Stimulated activated CD8-positive, alpha-beta memory T cell treated with anti-CD3 and anti-CD28 coated beads, Interleukin-2, amount 100 ng/mL, for 1 hour (primary cell): ENCODE measurements at places on chromosomes 4 and X.

GRCh38 chrX:129984111-129984958 is 1.9 kb downstream of the BCORL1 start:
- DNase-seq = no peak

- DNase-seq = no peak
Measured at GRCh38 chrX:153547195-153547594, 29.8 kb downstream of the ATP2B3 start.

GRCh38 chrX:4971646-4972045 is 1257.0 kb downstream of the NLGN4X start:
- no peak for DNase-seq

- no peak for DNase-seq
Measured at GRCh38 chr4:73258436-73258685, 237 bp downstream of the ANKRD17 start.

DNA sequence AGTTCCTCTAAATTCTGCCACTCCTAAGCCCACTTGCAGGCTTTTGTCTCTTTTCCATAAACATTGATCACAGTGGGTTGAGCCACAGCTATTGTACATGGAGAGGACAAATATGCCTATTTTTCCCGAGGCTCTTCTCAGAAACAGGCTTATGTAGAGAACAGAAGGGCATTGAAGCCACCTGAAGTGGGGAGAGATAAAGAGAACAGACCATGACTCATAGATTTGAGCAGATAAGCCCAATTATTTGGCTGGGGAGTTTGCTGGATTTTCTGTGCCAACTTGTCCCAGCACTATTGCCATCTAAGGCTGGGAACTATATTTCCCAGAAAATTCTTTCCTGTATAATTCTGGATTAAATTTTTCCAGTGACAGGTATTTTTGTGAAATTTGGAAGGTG is 446.1 kb upstream of the RPS6KA3 start:
- DNase-seq = no peak

- DNase-seq = no peak
Measured at GRCh38 chr4:113838460-113838859, 76.9 kb upstream of the CAMK2D start.

DNA sequence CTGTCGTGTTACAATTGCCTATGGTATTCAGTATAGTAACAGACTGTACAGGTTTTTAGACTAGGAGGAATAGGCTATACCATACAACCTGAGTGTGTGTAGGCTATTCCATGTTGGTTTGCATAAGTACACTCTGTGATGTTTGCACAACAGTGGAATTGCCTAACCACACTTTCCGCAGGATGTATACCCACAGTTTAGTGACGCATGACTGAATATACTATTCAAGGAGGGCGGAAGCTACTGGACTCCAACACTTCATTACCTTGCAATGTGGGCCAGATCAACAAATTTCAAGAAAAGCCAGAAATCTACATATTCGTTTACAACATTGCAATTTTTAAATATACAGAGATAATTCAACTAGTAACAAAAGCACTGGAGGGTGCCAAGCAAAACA is 317.2 kb downstream of the PDGFC start:
- DNase-seq = no peak

DNA sequence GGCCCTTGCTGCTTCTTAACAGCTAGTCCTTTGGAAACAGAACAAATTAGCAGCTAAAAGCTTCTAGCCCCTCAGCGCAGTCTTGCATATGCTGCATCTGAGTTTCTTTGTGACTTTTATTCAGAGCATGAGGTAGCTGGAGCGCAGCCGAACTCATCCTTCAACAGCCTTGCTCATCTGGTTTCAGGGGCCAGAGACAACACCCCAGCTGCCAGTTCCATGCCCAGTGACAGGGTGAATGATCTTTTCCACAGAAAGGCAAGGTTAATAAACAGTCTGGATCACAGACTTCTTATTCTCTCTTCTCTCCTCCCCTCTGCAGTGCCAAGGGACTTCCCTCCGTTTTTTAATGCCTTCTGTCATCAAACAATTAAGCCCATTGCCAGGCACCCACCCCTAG is 216.6 kb upstream of the INTU start:
- no peak for DNase-seq

DNA sequence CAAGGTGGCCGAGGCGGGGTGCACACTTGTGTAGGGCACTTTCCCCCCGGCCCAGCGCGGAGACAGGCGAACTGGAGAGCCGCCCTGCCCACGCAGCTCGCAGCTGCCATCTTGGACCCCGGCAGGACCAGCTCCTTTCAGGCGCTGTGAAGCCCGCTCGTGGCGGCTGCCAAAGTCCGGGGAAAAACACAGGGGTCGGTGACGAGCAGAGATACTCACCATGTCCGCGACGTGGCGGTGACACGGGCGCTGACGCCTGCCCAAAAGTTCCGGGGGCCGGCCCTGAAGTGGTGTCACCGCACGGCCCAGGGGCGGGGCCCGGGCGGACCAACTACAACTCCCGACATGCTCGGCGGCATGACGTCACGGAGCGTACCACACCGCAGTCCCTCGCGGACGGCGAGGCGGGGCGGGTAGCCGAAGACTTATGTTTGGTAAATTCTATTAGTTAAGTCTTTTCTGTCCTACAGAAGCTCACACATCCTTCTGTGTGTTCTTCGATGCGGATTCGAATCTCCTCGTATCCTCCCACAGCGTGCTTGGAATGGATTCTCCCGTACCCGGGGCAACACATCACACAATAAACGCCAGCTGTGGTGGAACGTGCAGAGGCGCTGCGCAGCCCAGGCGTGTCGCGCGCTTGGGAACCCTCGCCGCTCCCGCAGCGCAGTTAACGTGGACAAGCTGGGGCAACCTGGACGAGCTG is at the start of gene UFSP2:
Gene UFSP2, minus strand, starts transcription at position 318 of the 706 bp plus-strand sequence. Its CDS starts 96 bp downstream, at position 222.
- peak; percentile 88 for DNase-seq

DNA sequence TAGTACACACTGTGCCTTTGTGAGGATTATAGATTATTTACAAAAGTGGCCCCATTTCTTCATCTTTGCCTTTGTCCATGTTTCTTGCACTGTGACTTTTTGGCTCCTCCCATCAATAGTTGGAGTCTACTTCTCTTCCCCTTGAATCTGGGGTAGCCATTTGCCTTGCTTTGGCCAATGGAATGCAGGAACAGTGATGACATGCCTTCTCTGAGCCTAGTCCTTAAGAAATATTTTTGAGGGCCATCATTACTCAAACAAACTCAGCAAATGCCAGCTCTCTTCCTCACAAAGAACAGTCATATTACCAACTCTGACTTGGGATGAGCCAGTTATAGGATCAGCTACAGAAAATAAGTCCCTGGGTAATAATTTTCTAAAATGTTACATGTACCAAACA is 189.6 kb downstream of the FRMPD4 start:
- no peak for DNase-seq

- no peak for DNase-seq
Measured at GRCh38 chr4:7144374-7145290, 47.7 kb upstream of the SORCS2 start.

- no peak for DNase-seq
Measured at GRCh38 chrX:120014354-120015130, 62.9 kb downstream of the RHOXF2B start.

GRCh38 chr4:76758290-76758882 is 139.6 kb downstream of the SOWAHB start:
- no peak for DNase-seq

DNA sequence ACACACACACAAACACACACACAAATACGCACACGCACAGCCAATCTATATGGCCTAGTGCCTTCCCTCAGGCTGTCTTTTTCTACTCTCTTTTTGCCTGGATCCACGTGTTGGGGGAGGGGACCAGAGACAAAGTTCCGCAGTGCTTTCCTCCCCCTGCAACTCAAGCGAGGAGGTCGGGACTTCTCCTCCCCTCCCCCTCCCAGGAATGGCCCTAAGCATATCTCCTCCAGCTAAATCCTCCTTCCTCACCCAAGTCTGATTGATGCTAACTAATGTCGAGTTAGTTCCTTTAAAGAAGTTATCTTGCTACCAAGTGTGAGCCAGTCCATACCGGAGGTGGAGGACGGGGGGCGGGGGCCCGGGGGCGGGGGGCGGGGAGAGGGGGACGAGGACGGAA is 141.2 kb upstream of the ZIC3 start:
- no peak for DNase-seq

- no peak for DNase-seq
Measured at GRCh38 chrX:13235930-13236329, 83.9 kb downstream of the ATXN3L start.

- DNase-seq = no peak
Measured at GRCh38 chrX:31271615-31272471, 200.0 kb upstream of the FTHL17 start.

- DNase-seq = no peak
Measured at GRCh38 chr4:73211968-73212367, 46.6 kb downstream of the ANKRD17 start.

GRCh38 chr4:11506194-11506593 is 77.5 kb upstream of the HS3ST1 start:
- DNase-seq = no peak

DNA sequence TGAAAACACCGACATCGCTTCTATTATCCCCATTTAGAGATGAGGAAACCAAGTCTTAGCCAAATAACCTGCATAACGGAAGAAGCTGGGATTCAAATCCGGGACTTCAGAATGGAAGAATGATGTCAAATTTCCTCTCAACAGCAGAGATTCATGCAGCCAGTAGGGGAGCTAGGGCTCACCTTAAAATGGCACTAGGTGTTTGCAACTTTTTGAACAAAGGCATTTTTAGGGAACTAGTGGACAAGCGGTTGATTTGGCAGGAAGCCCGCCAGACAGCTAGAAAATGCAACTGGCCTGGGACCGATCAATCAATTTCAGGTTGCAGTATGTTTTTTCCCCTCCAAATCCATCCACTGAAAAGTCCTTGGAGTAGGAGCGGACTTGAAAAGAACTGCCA is 224.2 kb downstream of the PTTG2 start:
- DNase-seq = no peak

DNA sequence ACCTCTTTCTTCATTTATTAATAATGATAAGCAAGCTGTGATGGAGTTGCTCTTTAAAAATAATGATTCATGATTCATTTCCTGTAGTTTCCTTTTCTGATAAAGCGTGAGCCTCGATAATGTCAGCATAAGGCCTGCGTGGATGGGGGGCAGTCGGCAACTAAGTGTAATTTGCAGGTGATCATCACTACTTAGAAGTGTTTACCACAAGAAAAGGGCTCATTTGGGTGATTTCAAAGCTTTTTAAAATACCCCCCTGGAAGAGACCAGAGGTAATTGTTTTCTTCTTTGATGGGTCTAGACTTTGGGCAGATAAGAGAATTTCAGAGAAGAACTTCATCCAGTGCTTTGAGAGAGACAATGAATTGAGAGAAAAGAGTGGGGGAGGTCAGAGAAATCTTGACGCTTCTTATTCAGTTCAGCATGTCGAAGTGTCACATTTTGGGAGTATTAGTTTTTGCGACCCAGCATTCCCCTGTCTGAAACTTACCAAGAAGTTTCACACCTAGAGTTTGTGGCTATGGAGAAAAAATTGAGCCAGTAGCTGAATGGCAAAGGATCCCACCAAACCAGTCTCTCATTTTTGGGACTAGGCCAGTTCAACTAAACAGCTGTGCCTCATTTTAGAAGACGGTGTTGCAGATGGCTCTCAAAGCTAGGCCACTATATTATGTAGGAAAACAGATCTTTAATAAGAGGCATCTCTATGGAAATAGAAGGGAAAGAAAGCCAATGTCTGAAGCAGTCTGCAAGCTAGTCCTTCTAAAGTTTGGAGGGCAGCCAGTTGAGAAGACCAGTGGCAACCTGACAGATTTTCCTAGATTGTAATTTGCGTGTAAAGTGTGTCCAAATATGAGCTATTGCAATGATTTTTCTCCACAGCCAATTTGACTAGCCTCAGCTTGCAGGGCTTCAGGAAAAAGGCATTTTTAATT is 171.0 kb upstream of the PPP1R2C start:
- DNase-seq = no peak
